ENCODE measurements at places on chromosomes 13 and 19. TPM values are rescaled to one million over a fixed set of nuclear protein-coding genes. Genes with fewer than 3 reads are reported as not detected.

Gene IFI30
- total RNA-seq: 20.8 TPM

Gene ELANE
- 0.14 TPM for total RNA-seq

Gene ZNF285
- total RNA-seq: 2.4 TPM

Gene CGB7
- 0.77 TPM for total RNA-seq

Gene C1QTNF9
- total RNA-seq: not detected

Gene KLK10
- total RNA-seq: 0.25 TPM

Gene PRR12
- total RNA-seq: 27.7 TPM

Gene SKA3
- 14.0 TPM for total RNA-seq

Gene ZNF526
- total RNA-seq: 18.8 TPM

Gene CGB1
- not detected for total RNA-seq

Gene EID2
- total RNA-seq: 40.8 TPM

Gene ZNF667
- total RNA-seq: not detected

Gene ZNF541
- not detected for total RNA-seq

Gene MYH14
- 7.0 TPM for total RNA-seq

Gene TEAD2
- total RNA-seq: 14.1 TPM

Gene RFPL4AL1
- not detected for total RNA-seq

Gene GAPDHS
- total RNA-seq: not detected

Gene CFD
- 19.0 TPM for total RNA-seq

Gene IGLON5
- total RNA-seq: not detected

Gene SMIM44
- not detected for total RNA-seq

Gene MATK
- 1.1 TPM for total RNA-seq

Gene ZNF563
- not detected for total RNA-seq
